ENCODE measurements at places on chromosomes 3 and 15.

DNA sequence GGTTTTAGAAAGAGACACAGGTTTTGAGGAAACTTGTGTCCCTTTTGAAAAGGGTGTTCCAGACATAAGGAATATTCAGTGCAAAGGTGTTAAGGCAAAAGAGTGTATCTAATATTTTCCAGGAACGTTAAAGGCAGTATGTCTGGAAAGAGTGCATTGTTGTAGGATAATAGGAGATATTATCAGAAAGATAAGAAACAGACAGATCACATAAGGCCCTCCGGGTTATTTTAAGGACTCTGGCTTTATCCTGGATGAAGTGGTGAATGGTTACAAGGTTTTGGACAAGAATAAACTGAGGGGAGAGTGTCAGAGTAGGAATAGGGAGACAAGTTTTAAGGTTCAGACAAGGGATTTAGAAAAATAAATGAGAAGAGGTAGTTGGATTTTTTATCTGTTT is 493.7 kb upstream of the GRM7 start:
- no peak for DNase-seq

DNA sequence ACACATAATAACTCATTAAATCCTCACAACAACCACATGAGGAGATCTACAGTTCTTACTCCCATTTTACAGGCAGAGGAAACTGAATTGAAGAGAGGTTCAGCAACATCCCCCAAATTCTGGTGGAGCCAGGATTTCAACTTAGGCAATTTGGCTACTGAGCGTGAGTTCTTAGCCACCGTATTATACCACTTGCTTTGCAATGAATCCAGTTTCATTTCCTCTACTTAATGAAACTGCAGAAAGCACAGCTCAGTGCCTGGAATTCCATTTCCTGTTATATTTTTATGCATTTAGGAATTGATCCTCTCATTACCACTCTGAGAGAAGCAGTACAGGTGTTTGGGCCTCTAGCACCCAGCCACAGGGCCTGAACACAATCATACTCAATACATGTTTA is 4.3 kb downstream of the ZNF860 start:
- no peak for DNase-seq

- no peak for DNase-seq
These were observed 202.6 kb upstream of the MCTP2 start for GRCh38 chr15:94028809-94029208.

DNA sequence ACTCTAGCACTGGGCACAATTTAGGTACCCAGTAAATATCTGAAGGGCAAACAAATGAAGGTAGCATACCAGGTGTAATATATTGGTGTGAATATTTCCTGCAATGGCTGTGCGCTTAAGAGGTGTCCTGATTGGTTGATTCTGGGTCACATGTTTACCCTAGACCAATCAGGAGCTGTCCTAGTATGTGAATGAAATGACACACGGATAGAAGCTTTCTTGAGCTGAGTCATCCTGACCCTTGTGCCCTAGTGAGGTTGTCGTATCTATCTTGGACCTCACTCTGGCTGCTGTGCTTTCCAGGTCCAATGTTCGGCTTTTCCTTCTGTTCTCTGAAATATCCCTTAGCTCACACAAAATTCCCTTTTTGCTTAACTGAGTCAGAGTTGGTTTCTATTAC is 58.1 kb upstream of the FOXP1 start:
- no peak for DNase-seq

- no peak for DNase-seq
These were observed 3.8 kb downstream of the SGO1 start for GRCh38 chr3:20182206-20182605.

GRCh38 chr3:84946240-84946639 is 12.5 kb upstream of the CADM2 start:
- DNase-seq = no peak

DNA sequence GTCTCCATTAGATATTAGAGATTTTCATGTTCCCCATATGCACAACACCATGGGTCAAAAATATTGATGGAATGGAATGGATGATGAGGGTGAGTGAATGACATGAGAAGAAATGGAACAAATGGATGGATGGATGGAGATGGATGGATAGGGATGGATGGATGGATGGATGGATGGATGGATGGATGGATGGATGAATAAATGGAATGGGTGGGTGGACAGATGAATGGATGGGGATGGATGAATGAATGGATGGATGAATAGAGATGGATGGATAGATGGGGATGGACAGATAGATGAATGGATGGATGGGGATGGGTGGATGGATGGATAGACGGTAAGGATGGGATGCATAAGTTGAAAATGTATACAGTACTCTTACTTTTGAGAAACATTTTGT is 18.6 kb downstream of the CFAP92 start:
- DNase-seq = no peak

- no peak for DNase-seq
These were observed 482.0 kb upstream of the SUCLG2 start for GRCh38 chr3:68136411-68136810.

All from OCI-LY7 (cell line).